Stimulated activated effector memory CD8-positive, alpha-beta T cell treated with anti-CD3 and anti-CD28 coated beads, Interleukin-12 subunit alpha, Interleukin-12 subunit beta, amount 100 ng/mL, for 72 hours (primary cell): ENCODE measurements at places on chromosomes 6 and 20.

DNA sequence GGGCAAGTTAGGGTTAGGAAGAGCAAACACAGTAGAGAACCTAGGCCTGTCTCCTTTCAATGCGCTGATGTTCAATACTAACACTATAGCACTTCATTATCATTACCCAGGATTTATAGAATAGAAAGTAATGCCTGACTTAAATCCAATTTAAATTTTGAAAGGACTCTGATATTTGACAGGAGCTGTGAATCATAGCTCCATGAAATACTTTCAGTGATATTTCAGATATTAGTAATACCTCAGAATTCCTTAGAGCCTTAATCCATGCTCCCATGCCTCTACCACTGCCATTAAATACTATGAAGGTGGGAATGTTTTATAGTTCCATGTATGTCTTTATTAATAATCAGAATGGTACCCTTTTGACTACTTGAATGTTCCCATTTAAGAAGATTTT is 530.2 kb downstream of the BCKDHB start:
- no peak for DNase-seq

- DNase-seq: no peak
Observed at GRCh38 chr6:107635057-107635515, 145.2 kb downstream of the SOBP start.

DNA sequence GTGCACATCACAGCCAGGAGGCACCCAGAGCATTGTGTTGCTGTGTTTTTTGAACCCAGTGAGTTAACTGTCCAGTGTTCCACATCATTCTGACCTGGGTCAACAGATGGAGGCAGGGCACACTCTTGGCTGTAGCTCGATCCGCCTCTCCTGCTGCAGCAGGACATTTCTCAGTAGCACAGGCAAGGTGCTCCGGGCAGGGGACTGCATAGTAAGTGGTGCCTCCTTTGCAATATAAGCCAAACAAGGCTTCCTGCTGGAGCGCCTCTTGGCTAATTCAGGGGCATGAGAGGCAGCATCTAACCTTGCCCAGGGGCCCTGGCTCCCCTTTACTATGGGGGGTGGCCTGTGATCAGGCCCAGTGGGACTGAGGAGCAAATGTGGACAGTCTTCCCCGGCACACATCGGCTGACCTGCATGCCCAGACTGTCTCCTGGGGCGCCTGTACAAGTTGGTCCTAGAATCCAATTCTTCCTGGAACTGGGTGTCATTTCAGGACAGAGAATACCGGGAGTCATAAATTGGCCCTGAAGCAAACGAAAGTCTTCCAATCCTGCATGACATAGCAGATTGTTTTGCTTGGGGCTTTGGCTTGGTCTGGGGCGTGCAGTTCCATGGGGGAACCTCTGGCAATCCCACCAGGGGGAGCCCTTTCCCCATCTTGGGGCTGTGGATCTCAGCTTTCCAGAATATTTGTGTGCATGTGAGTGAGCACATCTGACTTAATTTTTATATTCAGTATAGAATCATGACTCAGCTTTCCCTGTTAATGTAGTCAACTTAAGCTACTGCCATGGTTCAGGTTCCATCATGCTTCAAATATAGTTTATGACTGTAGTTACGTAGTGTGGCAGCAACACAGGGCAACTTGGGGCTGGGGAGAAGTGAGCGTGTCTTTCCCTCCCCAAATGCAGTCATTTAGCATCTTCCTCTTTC is 56.0 kb upstream of the DDR1 start:
- DNase-seq: peak; percentile 66

GRCh38 chr6:32196682-32197616 is 4.5 kb upstream of the GPSM3 start:
- no peak for DNase-seq

GRCh38 chr20:5480824-5481600 is 164.3 kb upstream of the PROKR2 start:
- DNase-seq: no peak

DNA sequence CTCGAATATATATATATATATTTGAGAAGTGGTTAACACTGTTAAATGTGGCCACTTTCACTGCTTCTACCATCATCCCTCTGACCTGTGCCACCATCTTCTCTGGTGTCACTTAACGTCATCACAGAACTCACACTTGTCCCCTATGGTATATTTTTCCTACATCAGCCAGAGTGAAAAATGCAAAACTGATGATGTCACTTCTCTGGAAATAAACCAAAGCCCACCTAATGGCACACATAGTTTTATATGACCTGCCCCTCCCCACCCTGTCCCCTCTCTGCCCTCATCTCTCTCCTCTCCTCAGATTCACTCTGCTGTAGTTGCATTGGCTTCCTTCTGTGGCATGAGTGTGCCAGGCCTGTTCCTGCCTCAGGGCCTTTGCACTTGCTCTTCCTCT is 63.9 kb upstream of the IFNGR1 start:
- DNase-seq: no peak

DNA sequence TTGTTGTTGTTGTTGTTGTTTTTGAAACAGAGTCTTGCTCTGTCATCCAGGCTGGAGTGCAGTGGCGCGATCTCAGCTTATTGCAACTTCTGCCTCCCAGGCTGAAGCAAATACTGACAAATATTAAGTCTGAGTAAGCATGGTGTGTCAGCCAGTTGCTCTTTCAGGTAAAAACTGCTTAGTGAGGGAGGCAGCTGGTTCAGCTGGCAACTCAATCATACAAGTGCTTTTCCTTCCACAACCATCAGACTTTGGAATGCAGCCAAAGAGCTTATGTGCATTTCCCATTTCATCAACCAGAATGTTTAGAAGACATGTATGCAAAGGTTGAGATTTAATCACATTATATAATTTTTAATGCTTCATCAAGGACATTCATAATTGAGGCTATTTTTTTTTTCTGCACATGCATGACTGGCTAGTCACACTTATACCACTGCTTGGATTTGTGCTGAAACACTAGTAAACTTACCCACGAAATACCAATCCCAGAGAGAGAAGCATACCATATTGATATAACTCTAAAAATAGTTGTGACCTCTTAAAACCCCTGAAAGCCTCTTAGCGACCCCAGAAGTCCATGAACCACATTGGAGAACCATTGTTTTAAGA is 56.0 kb downstream of the CLIC5 start:
- no peak for DNase-seq

DNA sequence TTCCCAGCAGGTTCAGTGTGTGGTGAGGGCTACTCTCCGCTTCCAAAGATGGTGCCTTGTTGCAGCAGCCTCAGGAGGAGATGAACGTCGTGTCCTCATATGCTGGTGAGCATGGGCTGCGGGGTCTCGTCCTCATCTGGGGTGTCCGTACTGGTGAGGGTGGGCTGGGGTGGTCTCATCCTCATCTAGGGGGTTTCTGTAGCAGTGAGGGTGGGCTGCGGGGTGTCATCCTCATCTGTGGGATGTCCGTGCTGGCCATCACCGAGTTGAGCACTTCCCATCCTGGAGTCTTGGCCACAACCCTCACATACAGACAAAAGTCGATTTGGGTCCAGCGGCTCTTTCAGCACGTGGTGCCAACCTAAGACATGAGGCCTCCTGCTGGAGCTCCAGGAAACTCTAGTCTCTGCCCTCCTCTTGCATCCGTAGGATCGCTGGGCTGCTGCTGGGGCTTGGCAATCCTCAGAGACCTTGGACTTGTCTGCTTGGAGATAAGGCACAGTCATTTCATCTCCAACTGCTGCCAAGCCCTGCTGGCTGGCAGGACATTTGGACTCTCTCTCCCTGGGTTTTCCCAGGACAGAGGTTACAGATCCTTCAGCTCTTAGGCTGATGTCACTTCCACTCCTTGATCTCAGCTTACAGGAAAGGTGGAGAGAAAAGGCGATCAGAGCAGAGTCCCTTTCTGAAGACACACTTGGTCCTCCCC is 160.4 kb downstream of the PACRG start:
- no peak for DNase-seq

GRCh38 chr6:87697581-87698546 is 4.2 kb downstream of the AKIRIN2 start:
- DNase-seq: no peak

DNA sequence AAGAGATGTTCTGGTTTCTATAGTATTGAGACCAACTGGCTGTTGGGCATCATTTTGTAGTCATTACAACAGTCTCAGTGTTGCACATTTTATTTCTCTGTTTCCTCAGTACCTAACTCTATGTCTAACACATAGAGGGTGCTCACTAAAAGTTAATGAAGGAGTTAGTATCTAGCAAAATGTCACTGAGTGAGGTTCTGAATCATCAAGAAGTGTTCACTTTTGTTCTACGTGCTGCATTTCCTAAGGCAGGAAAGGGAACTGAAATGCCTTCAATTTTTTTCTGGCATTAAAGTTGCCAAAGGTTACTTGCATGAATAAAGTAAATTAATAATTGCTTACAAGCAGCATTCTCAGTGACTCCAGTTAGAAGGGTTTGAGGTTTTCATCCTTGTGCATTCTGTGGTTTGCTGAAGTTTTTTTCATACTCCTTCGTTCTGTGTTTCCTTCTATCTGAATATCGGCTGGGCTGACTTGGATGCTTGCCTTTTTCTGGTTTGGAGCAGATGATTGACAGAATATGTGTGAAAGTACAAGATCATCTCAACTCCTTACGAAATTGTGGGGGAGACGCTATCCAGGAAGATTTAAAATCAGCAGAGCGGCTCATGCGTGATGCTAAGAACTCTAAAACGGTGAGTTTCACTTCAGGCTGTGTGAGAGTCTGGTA is 114.5 kb upstream of the SCGN start:
- DNase-seq: no peak

DNA sequence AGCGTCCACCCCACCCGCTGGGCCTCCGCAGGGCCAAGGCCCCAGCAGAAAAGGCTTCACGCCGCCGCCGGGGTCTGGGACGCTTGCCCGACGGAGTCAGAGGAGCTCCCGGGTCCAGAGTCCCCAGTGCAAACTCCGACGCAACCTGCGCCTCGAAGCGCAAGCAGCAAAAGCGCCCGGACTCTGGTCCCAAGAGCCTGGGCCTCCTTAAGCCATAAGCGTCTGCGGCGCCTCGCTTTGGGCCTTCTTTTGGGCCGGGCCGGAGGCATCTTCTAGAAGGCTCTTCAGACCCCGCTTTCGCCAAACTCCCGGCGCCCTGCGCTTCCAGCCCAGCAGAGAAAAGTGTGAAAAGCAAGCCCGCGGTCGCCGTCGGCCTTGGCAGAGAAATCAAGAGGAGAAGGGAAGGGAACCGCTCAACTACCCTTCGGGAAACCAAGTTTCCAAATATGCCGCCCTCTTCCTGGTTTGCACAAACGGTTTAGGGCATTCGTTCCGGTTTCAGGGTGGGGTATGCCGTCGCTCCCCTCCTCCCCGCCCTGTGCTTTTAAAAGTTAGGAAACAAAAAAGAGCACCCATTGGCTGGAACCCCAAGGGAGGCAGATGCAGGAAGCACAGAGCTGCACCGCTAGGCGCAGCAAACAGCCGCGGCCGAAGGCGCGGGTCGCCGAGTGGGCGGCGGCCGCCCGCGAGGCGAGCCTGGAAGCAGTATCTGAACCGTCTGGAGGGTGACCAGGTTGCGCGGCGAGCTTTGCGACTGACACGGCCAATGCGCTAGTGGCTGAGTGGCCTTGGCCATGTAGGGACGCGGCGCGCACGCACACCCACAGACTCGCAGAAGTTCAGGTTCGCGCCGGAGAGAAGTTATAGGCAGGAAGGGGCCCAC is 1.2 kb downstream of the TBX18 start:
- no peak for DNase-seq

GRCh38 chr20:32006841-32007786 is 3.1 kb upstream of the CCM2L start:
- DNase-seq: no peak

GRCh38 chr6:139290787-139291311 is 949 bp downstream of the TXLNB start:
- DNase-seq: no peak
